Putamen (tissue), 1 donor: ENCODE measurements at places on chromosomes 7 and 10.

- DNase-seq, result no peak
These were observed 34.2 kb upstream of the NEBL start for GRCh38 chr10:20931156-20931795.

- DNase-seq, result no peak
These were observed 33.8 kb upstream of the UBE2H start for GRCh38 chr7:129986600-129986999.

DNA sequence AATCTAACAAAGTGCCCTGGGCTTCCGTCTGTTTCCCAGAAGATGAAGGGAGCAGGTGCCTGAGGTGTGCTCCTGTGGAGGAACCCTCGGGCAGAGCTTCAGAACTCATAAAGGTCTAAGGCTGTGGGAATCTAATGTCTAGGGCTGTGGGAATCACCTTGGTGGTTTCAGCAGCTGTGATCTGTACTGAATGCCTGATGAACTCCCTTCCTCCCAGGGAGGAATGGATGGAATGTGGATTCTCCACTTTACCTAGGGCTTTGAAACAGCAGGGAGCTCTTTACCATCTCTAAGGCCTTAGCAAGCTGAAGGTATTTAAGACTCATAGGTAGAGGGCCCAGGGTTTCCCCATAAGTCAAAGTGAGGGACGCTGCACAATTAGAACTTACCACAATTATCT lies 36.0 kb upstream of the SEMA3E start:
- no peak for DNase-seq

GRCh38 chr7:96614154-96614867 lies 95.3 kb downstream of the SEM1 start:
- no peak for DNase-seq

- DNase-seq, result no peak
These were observed 171.4 kb downstream of the ARID5B start for GRCh38 chr10:62072901-62073300.

GRCh38 chr7:116670409-116671015 lies 1.5 kb upstream of the MET start:
- DNase-seq, result no peak

- no peak for DNase-seq
These were observed 25.6 kb downstream of the KIFBP start for GRCh38 chr10:69014171-69014570.

GRCh38 chr10:90890347-90890746 lies 18.6 kb downstream of the RPP30 start:
- no peak for DNase-seq

- DNase-seq, result no peak
These were observed 110.1 kb downstream of the ARID5B start for GRCh38 chr10:62011558-62011957.

GRCh38 chr10:131915990-131916766 lies 15.4 kb downstream of the PPP2R2D start:
- no peak for DNase-seq

GRCh38 chr10:37434091-37434490 lies 308.7 kb downstream of the ANKRD30A start:
- no peak for DNase-seq

DNA sequence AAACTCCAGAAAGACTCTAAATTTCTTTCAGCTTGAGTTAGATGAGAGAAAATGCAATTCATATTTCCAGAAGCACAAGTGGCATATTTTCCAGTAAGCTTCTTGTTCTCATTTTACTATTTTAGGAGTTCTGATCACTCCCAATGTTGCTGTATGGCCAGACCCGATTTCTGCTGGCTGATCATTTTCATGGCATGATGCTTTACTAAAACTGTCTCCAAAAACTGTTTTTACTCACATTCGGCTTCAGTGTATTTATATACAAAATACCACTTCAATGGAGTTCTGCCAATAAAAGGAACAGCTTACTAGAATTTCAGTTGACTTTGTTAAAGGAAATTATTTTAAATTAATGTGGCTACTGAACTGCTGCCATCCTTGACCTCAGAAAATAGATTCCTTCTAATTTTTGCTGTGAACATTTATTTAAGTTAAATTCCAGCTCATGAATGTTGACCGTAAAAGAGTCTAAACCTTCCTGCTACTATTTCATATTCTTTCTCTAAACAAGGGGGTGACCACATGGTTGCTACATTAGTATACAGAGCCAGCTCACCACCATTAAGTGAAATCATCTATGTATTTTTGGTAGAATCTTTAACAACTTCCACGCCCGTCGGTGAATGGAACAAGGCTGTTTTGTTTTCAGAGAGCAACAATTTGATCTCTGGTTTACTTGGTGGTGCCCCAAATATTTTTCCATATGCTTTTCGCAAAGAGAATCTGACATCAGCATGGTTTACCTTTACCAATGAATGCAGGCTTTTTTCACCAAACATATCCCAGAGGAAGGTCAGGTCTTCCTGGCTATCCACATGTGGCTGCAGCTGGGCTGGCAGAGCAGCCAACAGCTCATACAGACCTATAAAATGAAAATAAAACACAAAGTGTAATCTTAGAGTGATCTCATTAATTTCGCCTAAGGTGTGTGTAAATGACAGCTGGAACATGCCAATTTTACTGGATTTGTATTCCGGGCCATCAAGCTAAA lies 101.2 kb downstream of the MPP7 start:
- DNase-seq, result no peak

DNA sequence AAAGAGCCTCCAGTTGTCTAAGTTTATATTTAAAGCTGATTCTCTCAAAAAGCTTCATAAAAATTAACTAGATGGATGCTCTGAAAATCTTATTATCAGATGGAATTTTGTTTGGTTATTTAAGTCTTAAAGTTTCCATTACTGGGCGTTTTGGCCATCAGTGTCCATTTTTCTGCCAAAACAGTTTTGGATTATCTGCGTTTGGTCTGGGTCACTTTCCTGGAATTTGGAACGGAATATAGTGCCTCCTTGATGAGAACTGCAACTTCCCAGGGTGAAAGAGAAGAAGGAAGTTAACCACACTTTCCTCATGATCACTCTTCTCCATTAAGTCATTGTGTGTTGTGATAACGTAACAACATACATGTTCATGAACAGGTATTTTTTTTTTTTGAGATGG lies 764.9 kb upstream of the AUTS2 start:
- no peak for DNase-seq

GRCh38 chr7:1289666-1290025 lies 57.0 kb downstream of the UNCX start:
- DNase-seq, result no peak

DNA sequence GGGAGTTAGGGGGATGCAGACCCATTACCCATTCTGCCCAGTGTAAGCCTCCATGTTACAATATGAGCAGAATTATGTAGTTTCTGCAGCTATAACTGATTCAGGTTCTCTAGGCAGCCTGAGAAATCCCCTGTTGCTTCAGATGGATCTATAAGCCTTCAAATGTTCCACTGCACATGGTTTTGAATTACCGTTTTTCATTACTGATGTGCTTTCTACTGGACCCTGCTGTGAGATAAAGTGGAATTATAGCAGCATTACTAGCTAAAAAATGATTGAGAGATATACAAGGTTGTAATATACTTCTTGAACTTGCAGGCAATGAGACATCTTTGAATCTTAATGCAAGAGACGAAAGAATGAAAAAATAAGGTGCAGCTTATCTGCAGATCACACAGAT lies 38.4 kb upstream of the ANAPC16 start:
- DNase-seq, result no peak

DNA sequence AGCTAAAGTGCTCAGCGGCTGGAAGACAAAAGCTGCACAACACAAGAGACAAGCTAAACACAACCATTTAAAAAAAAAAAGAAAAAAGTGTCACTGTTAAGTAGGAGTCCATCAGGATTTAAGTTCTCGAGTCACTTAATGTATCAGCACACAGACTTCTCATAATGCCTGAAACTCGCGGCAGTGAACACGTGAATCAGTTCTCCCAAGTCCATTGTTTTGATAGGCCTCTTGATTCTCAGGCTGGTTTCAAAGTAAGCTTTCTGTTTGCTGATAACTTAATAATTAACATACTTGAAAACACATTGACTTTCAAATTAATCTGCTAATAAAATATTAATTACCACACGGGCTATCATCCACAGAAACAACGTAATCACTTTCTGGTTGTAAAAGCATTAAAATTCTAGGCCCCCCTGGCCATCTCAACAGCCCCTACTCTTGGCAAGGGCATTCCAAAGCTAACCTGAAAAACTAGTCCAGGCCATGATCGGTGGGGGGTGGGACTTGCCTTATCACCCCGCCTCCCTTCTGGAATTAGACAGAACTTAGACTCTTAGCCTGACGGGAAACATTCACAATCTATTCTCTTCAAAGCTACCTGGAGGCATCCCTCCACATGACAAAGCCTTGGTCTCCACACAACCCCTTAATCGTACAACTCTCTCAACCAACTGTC lies 129.0 kb downstream of the DIP2C start:
- no peak for DNase-seq

DNA sequence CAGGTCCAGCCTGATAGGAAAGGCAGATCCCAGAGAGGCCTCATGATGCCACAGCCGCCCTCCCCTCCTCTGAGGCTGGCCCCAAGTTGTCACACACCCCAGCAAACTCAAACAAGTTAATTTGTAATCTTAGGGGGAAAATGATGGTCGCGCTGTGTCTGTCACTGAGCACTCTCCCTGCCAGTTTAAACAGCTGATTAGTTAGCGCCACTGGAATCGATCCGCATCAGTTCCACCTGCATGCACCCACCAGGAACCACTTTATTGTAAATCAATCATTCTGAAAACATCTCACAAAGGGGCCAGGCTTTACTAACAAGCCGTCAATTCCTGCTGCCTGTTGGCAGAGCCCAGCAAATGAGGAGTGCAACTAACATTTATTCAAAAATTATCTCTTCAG lies 870.9 kb downstream of the KCNMA1 start:
- no peak for DNase-seq

GRCh38 chr10:77104459-77104980 lies 533.1 kb downstream of the KCNMA1 start:
- DNase-seq, result no peak

DNA sequence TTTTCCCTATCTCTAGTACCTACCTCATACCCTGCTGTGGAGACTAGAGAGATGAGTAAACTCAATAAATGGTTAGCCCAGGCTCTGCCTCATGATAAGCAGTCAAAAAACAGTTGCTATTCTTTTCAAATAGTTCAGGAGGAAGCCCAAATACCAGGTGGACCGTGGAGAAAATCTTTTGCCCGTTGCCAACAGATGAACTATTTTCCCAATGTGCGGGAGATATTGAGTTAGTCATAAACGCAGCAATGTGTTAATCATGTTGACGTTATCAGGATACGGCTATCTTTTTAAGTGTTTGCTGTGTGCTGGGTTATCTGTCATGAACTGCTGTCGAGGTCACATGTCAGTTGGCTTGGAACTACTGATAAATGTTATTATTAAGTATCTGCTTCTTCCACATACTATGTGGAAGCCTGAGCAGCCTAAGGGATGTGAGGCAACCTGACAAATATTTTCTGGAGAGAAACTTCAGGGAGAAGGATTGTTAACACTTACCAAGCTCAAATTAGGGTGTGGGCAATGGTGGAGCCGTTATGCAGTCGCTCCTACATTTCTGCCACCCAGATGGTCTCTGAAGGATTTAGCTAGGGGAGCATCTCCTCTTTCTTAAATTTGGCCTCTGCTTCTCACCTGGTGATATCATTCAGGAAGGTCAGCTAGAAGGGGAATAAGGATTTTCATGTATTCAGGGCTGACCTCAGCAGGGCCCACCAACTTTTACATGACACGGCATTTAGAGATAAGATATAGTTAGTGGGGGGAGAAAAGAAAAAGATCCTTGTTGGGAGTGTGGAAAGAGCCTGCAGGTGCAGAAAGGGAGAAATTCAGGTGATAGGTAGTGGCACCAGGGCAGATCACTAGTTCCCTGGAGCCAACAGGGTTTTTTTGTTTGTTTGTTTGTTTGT lies 33.5 kb upstream of the SLC26A3 start:
- DNase-seq, result no peak

- no peak for DNase-seq
These were observed 82.1 kb downstream of the AVL9 start for GRCh38 chr7:32577421-32577820.

DNA sequence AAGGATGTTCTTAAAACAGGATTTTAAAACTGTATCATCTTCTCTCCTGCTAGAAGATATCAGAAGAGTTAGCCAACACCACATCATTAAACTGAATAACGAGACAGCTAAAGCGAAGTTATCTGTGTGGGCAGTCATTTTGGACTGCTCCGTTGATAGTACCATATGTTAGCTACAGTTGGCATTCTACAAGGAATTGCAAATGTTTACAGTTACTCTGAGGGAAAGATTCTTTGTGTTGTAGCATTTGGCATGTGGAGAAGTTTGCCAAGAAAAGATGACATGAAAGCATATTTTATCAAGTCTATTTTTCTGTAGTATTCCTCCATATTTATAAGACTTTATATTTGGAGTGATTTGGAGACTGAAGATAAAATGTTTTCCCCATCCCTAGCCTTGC lies 464.4 kb upstream of the POM121L12 start:
- no peak for DNase-seq

DNA sequence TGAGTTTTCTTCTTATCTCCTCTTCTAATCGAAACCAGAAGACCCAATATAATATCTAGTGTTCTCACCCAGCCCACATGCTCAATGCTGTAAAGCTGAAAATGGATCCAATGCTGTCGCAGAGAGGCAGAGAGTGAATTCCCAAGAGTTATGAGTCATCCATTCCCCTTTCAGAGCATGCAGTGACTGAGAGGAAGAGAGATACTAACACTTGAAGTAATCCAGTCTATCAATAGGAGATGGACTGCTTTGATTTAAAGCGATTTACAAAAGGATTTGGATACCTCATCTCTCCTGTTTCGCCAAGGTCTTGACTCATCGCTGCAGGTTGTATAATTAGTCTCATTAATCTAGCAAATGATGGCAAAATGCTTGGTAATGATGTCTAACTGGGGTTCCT lies 41.5 kb upstream of the PRKCQ start:
- DNase-seq, result peak; percentile 30
